Activated CD4-positive, alpha-beta T cell treated with anti-CD3 and anti-CD28 coated beads, Interleukin-2, amount 10 ng/mL, durations not matched to agents 7 days and 5 days (primary cell): ENCODE measurements at places on chromosomes 7 and 10.

DNA sequence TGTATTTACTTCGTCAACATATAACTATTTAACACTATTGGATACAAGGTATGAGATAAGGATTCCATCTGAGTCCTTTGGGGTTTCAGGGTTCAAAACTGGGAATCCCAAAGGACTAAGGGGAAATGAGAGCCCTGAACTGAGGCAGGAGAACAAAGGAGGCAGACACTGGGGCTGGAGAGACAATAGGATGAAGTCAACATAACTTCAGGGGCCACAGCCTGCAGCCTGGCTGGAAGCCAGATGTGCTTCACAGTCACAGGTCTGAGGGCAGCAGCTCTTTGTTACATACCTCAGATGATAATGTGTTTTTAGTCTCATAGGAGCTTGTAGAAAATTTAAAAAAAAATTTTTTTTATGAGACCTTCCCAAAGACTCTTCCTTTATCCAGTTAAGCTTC, 73.3 kb downstream of the NRF1 start:
- DNase-seq, result no peak

- DNase-seq, result no peak
These were observed 1.4 kb downstream of the IFIT3 start for GRCh38 chr10:89329151-89329550.

GRCh38 chr10:97279121-97279815, 13.2 kb downstream of the ARHGAP19 start:
- DNase-seq, result no peak

GRCh38 chr7:11082121-11082520, 108.4 kb downstream of the PHF14 start:
- DNase-seq, result no peak

- no peak for DNase-seq
These were observed 65.6 kb downstream of the ZNF503 start for GRCh38 chr10:75335983-75336382.

GRCh38 chr10:35409094-35409582, 72.8 kb downstream of the CCNY start:
- DNase-seq, result no peak

GRCh38 chr10:5476918-5477525, 22.3 kb downstream of the CALML5 start:
- no peak for DNase-seq

DNA sequence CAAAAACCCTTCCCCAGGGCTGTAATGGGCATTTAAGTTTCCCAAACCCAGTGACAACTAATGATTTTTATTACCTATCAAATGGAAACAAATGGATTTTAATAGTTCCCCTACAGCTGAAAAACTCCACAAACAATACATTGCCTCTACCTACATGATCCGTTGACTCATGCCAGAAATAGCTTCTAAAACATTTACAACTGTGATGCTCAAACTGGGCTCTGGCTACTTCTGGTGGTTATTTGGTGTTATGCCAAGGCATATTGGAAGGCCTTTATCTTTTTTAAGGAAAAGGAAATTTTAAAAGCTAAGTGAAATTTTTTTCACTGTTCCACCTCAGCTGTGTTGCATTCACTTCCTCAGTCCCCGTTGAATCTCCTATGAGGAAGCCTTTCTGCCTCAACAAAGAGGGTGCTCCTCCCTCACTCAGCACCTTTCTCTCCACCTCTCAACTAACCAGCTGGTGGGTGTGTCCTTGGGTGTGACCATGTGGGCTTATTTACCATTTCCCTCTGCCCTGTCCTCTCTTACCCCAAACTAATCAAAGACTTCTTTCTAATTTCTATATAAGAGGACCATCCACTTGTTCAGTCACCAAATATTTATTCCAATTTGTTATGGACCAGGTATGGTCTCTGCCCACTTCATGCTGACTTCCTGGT, 82.9 kb downstream of the PRTFDC1 start:
- no peak for DNase-seq

- DNase-seq, result no peak
These were observed 10.1 kb upstream of the ADAP1 start for GRCh38 chr7:964401-965231.

- no peak for DNase-seq
These were observed 231.1 kb downstream of the GPR158 start for GRCh38 chr10:25405871-25406270.

DNA sequence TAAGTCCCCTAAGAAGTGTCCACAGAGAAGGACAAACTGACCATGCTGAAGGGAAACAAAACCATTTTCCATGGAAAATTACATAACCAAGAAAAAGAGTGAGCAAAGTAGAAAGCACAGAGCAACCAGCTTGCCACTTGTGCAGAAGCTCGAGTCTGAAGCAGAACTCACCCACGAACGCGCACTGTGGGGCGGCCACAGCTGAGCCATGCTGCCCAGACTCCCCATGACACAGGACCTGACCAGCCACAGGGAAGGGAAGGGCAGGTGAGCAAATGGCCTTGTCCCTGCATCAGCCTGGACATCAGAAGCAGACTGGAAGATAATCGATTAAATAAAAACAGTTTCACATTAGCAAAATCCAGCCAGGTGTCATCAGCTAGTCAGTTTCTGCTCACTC, 95.7 kb downstream of the TCERG1L start:
- DNase-seq, result no peak

DNA sequence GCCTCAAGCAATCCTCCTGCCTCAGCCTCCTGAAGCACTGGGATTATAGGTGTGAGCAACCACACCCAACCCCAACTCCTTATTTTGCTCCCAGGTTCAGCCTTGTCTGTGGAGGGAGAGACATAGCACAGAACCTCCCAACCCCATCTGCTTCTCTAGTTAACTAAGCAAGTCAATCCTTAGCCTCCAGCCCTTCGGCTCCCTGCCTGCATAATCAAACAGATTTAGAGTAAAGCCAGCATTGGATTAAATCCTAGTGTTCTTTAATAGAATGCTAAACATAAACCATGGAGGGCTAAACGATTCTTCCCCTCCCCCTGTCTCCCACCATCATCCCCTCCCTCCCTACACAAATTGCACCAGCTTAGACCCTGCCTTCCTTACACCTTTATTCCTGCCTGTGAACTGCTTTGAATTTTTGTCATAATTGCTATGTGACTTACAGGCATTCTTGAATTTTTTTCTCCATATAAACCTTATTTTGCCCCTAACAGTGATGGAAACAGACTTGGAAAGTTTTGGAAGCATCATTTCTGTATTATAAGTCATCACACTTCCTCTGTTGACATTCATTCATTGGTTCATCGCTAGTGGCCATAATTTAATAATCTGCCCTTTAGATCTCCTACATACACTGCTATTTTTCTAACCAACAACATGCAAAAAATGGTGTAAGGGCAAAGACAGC, 72.6 kb upstream of the TOMM7 start:
- no peak for DNase-seq

- no peak for DNase-seq
These were observed 10.8 kb upstream of the ST7 start for GRCh38 chr7:116942504-116942903.

GRCh38 chr7:16471933-16472332, 6.4 kb upstream of the SOSTDC1 start:
- no peak for DNase-seq

DNA sequence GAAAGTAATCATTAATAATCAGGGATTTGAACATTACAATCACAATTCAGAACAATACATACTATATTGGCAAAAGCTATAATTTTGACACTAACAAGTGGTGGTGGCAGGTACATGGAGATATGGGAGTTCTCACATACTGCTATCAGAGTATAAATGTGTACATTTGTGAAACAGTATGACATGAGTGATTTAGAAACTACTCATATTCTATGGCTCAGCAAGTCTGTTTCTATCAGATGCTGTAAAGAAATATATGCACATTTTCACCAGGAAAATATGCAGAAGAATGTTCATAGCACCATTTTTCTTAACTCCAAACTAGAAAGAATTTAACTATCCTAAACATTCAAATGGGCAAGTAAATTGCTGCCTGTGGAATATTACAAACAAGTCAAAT, 620.0 kb downstream of the SH2D4B start:
- no peak for DNase-seq

DNA sequence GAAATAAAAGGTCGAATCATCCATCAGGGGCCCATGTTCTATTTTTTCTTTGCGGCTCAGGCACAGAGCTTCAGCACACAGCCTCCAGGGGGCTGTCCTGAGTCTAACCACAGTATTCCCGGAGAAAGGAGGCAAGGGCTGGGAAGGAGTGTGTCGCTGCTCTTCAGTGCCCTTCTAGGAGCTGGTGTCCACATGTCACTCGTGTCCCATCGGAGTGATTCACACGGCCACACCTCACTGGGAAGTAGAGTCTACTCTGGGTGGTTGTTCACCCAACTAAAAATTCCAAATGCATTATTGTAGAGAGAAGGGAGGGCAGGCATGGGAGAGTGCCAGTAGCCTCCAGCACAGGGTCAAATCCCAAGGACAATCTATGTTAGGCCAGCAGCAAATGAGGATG, 114.8 kb upstream of the LANCL2 start:
- no peak for DNase-seq

- DNase-seq, result peak; percentile 24
These were observed 10.7 kb downstream of the NCOA4 start for GRCh38 chr10:46019569-46020343.

DNA sequence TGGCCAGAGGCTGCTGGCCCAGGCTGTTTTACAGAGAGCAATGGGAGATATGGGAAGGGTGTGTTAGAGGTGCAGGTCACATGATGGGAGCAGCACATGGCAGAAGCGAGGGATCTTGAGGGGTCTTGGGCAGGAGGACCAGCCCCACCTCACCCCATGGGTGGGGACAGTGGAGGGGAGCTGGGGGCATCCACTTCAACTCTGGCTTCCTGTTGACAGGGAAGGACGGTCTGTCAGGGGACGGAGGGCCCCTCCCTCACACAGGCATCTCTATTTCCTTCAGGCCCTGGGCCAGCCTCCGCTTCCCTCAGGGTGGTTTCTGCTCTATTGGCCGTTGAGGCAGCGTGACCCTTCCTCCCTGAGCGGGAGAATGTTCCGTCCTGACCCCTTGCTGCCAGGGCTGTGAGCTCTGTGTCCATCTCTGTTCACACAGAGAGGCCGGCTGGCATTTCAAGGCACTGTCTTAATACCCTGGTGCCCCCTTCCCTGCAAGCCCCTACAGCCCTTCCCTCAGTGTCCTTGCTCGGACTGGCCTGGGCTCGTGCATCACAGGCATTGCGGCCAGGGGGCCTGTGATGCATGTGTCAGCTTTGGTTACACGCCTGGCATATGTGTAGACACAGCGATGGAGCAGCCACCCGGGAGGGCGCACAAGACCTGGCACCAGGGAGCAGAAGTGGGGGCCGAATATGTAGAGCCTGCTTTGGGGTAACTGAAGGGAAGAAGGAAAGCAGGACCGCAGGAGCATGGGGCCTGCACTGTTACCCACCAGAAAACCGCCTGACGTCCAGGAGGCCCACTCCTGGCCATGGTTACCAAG, 31.8 kb downstream of the RAMP3 start:
- DNase-seq, result no peak

DNA sequence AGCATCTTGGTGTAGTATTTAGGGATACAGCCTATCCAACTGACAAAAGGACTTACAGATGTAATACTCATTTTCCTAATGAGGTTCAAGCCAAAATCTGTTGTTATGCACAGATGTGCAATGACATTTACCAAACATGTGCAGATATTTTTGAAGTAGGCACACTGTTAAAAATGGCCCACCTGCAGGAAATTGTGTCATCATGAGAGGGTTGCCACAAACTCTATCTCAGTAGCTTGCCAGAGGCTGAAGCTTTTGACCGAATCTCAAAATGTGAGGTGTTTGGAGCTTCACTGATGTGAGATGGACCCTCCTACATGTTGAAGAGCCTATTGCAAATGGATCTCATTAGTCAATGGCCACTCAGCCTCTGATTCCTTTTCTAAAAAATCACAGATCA, 89.7 kb upstream of the CSTF2T start:
- no peak for DNase-seq

DNA sequence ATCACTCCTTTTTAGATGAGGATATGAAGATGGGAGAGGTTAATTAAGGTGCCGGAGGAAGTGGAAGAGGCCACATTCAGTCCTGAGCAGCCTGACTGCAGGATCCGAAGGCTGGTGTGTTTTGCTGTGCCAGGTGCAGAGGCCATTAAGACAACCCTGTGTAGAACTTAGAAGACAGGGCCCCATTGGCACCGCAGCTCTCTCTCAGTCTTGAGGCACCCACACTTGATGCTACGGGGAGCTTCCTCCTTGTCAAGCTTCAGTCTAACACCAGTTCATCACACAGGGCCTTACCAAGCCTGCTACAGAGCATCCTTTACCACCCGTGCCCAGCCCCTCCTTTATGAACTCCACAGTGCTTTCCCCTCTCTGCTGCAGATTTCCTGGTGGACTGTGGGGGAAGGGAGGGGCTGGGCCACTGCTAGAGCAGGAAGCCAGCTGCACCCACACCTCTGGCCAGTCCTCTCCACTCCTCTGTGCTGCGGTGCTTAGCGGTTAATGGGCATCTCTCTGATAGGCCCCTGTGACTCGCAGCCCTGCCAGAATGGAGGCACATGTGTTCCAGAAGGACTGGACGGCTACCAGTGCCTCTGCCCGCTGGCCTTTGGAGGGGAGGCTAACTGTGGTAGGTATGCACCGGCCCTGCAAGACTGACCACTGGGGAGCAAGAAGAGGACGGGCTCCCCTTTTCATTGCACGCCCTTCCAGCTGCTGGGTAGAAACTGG, 45.5 kb downstream of the VWA2 start:
- DNase-seq, result no peak

DNA sequence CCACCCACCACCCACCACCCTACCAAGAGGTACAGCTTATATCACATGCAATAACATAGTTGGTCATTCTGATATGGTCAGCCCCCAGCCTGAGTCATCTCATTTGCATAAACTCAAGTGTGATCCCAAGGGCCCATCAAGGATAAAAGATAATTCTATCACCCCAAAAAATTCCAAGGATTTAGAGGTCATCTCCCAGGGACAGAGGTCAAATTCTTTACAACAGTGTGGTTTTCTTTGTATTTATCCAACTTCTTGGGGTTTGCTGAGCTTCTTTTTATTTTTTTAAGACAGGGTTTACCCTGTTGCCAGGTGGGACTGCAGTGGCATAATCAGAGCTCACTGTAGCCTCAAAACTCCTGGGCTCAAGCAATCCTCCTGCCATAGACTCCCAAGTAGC, 9.4 kb upstream of the GTPBP10 start:
- no peak for DNase-seq

DNA sequence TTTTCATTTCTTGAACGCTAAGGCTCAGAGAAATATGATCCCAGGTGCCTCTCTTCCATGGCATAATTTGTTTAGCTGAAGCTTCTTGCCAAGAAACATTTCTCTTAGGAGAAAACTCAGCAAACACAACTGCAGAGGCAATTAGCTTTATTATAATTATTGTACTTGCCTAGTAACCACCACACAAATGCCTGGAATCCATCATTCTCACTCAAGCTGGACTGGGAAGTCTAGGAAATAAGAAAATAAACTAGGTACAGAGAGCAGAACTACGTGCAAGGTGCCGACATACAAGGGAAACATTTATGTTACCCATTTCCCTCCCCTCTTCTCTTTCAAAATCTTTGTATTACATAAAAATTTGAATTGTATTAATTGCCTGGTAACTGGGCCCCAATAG, 15.1 kb downstream of the SLC35B4 start:
- no peak for DNase-seq

GRCh38 chr7:1555046-1555812, 776 bp downstream of the TMEM184A start:
- no peak for DNase-seq

GRCh38 chr10:131944412-131944811, 37.3 kb downstream of the BNIP3 start:
- DNase-seq, result no peak
